Mesothelial cell of epicardium (in vitro differentiated cells): ENCODE measurements at places on chromosomes 2 and 18.

- no peak overlapping the region for H3K4me3 ChIP-seq
- H3K4me1 ChIP-seq = peaks cover 6% of the 10 kb centered on the region
- peaks cover 89% of the 10 kb centered on the region for H3K27me3 ChIP-seq
- DNase-seq = no peak
Measured at GRCh38 chr2:104840156-104840555, 13.8 kb upstream of the POU3F3 start.

DNA sequence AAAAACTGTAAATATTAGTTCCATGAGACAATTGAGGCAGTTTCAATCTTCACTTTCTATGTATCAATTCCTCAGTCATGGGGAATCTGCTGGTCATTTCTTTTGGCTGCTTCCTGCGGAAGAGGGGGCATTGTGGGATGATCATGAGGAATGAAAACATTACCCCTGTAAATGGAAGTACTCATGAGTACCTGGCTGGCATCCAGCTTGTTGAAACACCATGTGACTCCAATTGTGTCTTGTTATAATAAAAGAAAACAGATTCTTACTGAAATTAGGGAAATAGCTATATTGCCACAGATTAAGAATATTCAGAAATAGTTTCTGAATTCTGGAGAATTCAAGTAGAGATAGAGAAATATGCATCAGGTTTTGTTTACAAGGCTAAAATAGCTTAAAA is 41.6 kb upstream of the GPR39 start:
- H3K36me3 ChIP-seq = no peaks in the 10 kb centered on the region
- no peak overlapping the region for H3K4me3 ChIP-seq
- H3K4me1 ChIP-seq = no peaks in the 10 kb centered on the region
- H3K27ac ChIP-seq = no peak overlapping the region
- peaks cover 15% of the 10 kb centered on the region for H3K27me3 ChIP-seq
- DNase-seq = no peak

GRCh38 chr2:144132357-144132756 is 387.6 kb downstream of the ZEB2 start:
- H3K27me3 ChIP-seq = no peaks in the 10 kb centered on the region
- peaks cover 1% of the 10 kb centered on the region for H3K36me3 ChIP-seq
- no peak overlapping the region for H3K27ac ChIP-seq
- no peak for DNase-seq
- H3K4me1 ChIP-seq = peaks cover 9% of the 10 kb centered on the region

DNA sequence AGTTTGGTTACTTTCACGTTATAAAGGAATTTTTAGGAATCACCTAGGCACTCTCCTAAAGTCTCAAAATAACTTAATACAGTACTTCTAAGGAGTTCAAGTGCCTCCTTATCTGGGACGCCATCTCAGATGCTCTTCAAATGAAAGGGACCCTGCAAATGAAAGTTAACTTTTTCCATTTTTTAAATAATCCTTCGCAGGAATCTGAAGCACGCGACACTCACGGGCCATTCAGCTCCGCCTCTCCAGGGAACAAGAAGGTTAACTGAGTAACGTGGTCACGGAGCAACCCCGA is 537 bp upstream of the ZC3H15 start:
- DNase-seq = no peak
- no peaks in the 10 kb centered on the region for H3K36me3 ChIP-seq
- peaks cover 36% of the 10 kb centered on the region for H3K4me1 ChIP-seq
- peak overlapping the region; percentile 96 for H3K4me3 ChIP-seq
- no peaks in the 10 kb centered on the region for H3K27me3 ChIP-seq

GRCh38 chr2:143148757-143149156 is 19.5 kb downstream of the ARHGAP15 start:
- H3K4me1 ChIP-seq = peaks cover 10% of the 10 kb centered on the region
- peaks cover 35% of the 10 kb centered on the region for H3K27me3 ChIP-seq
- H3K36me3 ChIP-seq = no peaks in the 10 kb centered on the region
- no peak overlapping the region for H3K4me3 ChIP-seq
